ENCODE measurements at places on chromosomes 16 and 17.

GRCh38 chr16:58128181-58128631 is 975 bp downstream of the CFAP20 start:
- peak; percentile 72 for DNase-seq

DNA sequence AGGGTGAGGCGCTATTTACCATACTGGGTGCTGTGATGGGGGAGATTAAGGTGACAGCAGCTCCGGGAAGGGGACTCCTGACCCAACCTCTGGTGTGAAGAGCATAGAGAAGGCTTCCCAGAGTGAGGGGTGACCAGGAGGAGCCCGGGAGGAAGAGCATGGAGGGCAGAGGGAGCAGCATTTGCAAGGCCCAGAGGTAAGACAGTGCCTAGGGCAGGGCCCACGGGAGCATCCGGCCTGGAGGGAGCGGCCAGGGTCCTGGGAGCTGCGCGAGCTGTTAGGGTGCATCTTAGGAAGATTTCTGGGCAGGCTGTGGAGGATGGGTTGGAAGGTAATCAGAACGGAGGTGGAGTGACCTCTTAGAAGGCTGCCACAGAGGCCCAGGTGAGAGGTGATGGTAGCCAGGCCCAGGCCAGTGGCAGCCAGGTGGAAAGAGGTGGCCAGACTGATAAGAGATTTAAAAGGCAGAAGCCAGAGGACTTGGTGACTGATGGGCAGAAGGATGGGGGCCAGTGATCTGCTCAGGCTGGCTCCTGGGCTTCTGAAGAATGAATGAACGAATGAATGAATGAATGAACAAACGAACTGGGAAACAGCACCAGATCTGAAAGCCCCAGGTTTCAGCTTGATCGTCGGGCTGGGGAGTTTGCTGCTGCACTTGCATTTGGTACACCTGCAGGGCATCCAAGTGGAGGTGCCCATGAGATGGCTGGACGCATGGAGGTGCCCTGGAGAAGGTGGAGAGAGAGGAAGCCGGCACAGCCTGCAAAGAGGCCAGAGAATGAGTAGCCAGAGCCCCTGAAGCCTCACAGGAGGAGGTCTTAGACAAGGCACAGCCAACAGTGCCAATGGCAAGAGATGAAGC is 13.0 kb upstream of the TMEM92 start:
- no peak for DNase-seq

DNA sequence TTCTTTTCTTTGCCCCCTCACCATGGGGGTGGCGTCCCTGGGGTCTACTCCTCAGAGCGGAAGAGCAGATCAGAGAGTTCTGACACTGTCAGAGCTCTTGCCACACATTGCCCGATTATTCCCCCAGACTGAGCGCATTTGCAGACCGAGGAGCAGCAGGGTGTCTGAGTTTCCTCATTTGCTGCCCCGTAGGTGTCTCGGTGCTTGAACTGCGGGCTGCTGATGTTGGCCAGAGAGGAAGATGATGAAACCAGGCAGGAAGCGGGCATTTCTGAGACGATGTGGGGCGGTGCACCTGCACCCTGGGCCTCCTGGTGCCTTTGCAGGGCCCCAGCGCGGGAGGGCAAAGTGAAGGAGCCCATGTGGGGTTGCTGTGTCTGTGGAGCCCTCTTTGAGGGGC is 55.2 kb downstream of the ARSG start:
- DNase-seq, result no peak

DNA sequence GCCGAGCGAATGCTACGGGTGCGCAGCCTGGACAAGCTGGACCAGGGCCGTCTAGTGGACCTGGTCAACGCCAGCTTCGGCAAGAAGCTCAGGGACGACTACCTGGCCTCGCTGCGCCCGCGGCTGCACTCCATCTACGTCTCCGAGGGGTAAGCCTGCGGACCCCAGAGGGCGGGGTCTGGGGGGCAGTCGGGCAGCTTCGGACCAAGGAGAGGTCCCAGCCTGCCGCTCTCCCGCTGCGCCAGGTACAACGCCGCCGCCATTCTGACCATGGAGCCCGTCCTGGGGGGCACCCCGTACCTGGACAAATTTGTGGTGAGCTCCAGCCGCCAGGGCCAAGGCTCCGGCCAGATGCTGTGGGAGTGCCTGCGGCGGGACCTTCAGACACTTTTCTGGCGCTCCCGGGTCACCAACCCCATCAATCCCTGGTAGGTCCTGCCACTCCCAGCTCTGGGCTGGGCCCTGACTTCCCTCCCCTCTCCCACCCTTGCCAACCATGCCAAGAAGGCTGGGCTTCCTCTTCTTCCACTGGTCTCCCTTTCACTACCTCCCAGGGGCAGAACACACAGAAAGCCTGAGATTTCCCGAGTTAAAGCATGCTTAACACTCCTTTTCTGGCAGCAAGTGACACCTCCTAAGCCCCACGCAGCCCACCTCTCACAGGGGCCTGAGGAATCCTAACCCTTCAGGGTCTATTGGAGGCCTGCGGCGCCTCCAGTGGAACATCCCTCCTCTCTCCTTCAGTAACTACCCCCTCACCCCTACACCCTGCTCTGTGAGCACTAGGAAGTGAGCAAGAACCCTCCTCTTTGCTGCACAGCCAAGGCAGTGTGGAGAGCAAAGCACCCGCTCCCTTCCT is 3.2 kb downstream of the NAGS start:
- DNase-seq, result no peak

- DNase-seq, result no peak
Observed at GRCh38 chr16:30166202-30166902, 17.1 kb upstream of the CORO1A start.

DNA sequence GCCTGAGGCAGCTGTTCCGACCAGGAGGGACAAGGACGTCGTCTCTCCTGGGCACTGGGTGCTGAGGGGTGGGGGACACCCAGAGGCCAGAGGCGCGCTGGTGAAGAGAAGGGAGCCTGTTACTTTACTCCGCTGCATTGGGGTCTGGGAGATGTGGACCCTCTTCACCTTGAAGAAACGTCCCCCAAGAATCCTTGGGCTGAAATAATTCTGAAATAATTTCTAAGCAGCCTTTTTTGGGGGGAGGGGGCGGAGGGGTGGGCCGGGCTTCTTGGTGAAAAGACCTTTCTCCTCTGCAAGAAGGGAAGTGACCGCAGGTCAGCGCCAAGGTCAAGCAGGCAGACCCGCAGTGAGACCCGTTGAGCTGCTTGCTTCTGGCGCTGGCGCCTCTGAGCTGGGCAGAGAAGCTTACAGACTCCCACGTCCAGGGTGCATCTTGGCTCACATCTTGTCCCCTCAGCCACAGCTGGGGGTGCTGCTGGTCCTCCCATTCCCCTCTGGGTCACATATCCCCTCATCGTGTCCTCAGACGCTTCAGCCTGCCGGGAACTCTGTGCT is 1.1 kb downstream of the SYT17 start:
- DNase-seq, result no peak

DNA sequence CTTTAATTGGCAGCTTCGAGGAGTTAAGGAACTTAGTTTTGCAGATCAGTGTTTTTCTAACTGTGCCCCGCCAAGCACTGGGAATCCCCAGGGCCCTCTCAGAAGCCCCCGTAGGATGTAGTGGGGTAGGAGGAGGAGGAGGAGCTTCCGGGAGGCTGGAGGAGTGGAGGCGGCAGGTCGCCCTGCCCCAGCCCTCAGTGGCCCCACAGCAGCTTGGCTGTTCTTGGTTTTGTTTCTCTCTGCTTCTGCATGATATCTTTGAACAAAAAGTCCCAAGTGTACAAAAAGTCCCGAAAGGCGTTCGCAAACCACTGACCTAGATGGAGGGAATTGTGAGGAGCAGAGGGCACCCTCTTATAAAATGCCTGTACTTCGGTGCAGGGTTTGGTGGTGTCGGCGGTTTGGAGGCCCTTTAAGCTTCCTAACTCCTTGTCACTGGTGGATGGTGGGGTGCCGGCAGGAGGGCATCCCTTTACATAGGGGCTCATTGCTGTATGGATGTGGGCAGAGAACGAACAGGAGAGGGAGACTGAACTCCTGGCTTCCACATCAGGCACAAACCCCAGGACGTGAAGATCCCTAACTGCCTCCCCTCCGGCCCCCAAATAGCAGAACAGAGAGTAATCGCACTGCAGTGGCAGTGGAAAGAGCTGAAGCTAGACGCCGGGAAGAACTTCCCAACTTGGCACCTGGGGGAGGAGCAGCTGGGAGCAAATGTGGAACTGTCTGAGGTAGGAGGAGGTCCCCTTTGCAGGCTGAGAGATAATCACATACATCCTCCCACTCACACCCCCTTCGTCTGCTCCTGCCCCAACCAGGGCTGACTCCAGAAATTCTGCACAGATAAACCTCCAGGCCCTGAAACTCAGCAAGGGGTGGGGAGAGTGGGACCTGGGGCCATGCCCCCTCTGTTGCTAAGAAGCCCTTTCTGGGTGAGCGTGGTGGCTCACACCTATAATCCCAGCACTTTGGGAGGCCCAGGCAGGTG is 20.1 kb downstream of the EPOP start:
- no peak for DNase-seq

- DNase-seq, result peak; percentile 91
Observed at GRCh38 chr17:65131946-65132345, 5.2 kb upstream of the RGS9 start.

DNA sequence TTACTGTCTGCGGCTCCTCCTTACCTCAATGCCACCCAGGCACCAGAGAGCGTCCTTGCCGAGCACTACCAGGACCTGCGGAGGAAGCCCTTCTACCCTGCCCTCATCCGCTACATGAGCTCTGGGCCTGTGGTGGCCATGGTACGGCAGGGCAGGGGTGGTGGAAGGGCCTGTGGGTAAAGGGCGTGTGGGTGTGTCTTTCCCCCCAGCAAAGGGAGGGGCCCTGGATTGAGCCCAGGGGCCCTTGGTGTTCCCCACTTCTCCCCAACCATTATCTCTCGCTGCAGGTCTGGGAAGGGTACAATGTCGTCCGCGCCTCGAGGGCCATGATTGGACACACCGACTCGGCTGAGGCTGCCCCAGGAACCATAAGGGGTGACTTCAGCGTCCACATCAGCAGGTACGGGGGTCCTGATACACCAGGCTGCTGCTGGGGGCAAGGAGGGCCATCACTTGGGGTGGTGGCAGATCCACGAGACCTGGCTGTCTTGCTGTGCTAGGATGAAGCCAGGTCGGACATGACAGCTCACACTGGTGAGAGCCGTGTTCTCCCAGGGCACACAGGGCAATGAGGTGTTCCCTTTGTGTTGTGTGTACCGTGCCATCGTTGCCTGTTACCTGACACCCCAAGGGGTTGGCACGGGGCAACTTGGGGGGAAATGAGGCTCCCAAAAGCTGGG is 2.2 kb upstream of the DECR2 start:
- no peak for DNase-seq

GRCh38 chr16:47142486-47142820 is 1.3 kb downstream of the NETO2 start:
- no peak for DNase-seq

- DNase-seq, result no peak
Observed at GRCh38 chr17:59669944-59670343, 37.3 kb downstream of the PTRH2 start.

Measured in large intestine (tissue), 12 donors.